ENCODE measurements at places on chromosomes 3 and 15.

DNA sequence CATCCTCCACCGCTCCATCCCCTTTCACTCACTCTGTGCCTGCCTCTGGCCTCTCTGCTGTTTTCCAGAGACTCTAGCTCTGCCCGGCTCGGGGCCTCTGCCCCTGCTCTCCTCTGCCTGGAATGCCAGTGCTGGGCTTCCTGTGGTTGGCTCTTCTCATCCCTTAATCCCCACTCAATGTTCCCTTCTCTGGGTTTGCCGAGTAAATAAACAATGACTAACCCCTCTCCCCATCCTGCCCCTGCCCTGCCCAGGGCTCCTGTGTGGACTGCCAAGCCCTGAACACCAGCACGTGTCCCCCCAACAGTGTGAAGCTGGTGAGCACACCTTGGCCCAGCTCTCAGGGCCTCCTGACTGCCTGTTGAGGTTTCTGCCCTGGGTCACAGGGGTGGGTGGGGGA is 12.2 kb downstream of the STAB1 start:
- no peak for DNase-seq

DNA sequence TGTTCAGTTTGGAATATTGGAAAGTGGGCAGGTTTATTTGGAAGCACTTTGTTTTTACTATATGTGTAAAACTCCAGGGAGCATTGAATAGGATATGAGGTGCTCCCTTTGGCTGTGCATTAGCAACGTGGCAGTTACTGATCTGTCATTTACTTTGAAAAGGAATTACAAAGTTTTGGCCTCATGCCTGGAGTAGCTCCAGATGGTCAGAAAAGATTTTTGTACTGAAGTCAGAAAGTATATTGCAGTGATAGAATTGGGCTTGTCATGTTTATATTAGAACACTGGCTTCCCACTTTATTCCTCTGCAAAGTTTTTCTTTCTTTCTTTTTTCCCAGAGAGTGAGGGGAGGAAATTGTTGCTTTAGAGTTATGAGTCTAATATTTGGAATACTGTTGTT is 26.1 kb downstream of the FNDC3B start:
- DNase-seq = peak; percentile 88

- no peak for DNase-seq
Observed at GRCh38 chr3:123396171-123397049, 52.5 kb downstream of the ADCY5 start.

DNA sequence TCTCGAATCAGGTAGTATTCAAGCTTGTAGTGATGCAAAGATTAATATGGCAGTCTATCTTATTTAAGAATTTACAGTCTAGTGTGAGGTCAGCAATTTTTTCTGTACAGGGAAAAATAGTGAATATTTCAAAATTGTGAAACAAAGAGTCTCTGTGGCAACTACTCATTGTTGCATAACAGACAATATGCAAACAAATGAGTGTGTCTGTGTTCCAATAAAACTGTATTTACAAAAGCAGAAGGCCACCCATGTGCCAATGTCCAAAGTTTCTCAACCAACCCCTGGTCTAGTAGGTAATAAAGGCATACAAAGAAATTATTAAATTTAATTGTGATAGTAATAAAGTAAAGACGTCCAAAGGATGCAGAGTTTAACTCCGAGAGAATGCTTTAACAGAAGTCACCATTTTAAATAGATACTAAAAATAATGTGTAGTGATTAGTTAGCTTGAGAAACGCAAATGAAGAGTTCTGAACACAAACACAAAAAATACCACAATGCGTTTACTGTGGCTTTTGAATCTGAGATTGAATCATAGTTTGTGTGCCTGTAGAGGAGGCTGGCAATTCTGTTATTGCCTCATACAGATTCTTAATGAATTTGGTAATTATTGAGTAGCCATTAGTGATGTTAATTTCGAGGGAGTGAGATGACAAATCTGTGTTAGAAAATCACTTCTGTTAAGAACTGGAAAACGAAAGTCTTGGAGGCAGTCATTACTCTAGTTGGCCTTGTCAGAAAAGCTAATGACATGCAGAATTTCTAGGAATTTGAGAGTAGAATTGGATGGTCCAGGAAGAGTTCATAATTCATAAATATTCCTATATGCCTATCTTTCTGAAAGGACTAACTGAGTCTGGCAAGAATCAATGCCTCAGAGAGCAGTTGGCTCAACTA is 48.7 kb downstream of the CADM2 start:
- no peak for DNase-seq
